ENCODE measurements at places on chromosomes 4 and X. TPM values are rescaled to one million over a fixed set of nuclear protein-coding genes. Genes with fewer than 3 reads are reported as not detected.

- DNase-seq = no peak
Observed at GRCh38 chrX:9781941-9782340, 4.3 kb upstream of the SHROOM2 start.

- DNase-seq = no peak
Observed at GRCh38 chr4:114040319-114041116, 61.1 kb upstream of the ARSJ start.

DNA sequence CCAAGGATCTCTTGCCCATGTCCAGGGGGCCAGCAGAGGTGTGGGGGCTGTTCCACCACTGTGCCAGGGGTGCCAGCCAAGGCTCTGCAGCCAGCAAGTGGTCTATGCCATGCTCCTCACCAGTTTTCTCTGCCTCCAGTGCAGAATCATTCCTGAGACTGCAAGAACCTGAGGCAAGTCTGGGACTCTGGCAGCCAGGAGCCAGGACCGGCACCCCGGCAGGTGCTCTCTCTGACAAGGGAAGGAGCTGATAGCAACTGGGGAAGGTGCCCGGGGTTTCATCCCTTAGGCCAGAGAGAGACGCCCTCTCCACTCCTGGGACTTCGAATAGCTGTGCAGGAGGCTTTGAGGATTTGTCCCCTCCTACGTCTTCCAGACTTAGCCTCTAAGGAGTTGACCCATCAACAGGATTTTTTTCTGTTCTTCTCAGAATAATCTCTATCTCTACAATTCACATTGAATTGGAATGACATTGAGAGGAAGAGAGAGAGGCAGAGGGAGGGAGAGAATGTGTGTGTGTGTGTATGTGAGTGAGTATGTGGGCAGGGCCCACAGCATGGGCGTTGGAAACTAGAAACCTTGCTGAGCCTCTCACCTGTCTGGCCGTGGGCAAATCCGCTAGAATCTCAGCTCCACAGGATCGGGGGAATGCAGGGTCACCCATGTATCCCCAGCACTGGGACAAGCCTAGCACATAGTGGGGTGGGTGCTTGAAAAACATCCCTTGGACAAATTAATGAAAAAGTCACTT, 74.5 kb upstream of the AFAP1 start:
- DNase-seq = no peak

Gene GPRIN3
- 3.3 TPM for polyA plus RNA-seq

Gene CFI
- 7.3 TPM for polyA plus RNA-seq

Gene RPS6KA6
- polyA plus RNA-seq = 5.2 TPM

Data from hindlimb muscle (tissue), 1 donor.